ENCODE measurements at places on chromosomes 16 and 17.

GRCh38 chr17:44266402-44267164, 1.4 kb downstream of the SLC4A1 start:
- no peak for DNase-seq

DNA sequence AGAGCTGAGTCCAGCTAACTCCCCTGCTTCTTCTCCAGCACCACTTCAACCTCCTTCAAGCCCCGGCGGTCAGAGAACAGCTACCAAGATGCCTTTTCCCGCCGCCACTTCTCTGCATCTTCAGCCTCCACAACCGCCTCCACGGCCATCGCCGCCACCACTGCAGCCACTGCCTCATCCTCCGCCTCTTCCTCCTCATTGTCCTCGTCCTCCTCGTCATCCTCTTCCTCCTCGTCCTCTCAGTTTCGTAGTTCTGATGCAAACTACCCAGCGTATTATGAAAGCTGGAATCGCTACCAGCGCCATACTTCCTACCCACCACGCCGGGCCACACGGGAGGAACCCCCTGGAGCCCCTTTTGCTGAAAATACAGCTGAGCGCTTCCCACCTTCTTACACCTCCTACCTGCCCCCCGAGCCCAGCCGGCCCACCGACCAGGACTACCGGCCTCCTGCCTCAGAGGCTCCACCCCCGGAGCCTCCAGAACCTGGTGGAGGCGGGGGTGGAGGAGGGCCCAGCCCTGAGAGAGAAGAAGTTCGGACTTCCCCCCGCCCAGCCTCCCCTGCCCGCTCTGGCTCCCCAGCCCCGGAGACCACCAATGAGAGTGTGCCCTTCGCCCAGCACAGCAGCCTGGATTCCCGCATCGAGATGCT, 7.1 kb downstream of the SETD1A start:
- DNase-seq, result no peak

GRCh38 chr17:83073389-83074063, 5.9 kb upstream of the METRNL start:
- DNase-seq, result no peak

GRCh38 chr16:84315422-84315821, 20.7 kb downstream of the WFDC1 start:
- DNase-seq, result no peak

GRCh38 chr17:67107811-67108775, 63.7 kb downstream of the CACNG1 start:
- no peak for DNase-seq

DNA sequence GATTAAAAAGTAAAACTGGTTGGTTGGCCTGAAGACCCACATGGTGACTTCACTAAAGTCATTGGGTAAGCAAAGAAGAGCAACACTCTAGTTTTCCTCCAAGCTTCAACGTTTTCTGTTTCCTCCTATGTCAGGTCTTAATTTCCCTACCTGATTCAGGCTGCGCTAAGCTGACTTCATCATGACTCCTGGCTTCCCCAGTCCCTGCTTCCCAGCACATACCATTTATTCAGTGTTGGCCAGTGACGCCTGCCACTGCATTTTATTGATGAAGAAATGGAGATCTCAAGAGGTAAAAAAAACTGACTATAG, 645.3 kb downstream of the WWOX start:
- DNase-seq, result no peak

DNA sequence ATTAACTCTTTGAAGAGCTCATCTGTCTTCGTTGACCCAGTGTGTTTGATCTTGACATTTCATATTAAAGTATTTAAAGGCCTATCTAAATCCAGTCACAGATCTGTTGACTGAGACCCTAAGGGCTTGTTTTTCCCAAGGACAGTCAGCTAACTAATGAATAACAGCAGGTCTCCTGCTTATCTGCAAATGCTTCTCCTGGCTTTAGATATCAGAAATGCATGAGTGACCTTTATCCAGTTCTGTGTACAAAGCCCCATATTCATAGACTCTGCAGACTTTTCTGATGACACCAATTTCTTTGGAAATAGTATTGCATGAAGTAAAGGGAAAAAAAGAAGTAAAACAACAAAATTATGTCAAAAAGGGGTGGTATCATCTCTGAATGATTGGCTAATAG, 70.3 kb downstream of the YPEL2 start:
- no peak for DNase-seq

DNA sequence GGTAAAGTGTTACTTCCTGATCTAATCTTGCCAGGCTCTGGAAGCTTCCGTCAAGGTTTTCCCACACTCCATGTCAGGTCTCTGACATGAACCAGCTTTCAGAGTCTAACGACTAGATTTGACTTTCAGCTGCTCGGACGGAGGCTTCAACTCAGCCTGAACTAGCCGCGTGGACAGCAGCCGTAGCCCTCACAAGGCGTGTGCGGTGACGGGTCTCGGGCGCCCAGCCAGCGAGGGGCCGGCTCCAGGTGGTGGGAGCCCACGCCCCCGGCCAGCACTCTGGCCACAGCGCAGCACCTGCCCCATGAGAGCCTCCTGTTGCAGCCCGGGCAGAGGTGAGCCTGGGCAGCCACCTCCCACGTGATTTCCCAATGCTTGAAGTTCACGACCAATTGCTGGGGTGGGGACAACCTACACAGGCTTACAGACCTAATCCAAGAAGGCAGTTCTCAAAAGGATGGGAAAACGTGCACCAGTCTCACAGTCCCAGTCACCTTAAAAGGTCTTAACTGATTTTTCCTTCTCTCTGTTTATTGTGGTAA, 45.5 kb downstream of the TBC1D16 start:
- no peak for DNase-seq

- DNase-seq, result no peak
Observed at GRCh38 chr16:79597277-79598062, 3.1 kb downstream of the MAF start.

- no peak for DNase-seq
Observed at GRCh38 chr17:279776-280175, 72.8 kb downstream of the RPH3AL start.

DNA sequence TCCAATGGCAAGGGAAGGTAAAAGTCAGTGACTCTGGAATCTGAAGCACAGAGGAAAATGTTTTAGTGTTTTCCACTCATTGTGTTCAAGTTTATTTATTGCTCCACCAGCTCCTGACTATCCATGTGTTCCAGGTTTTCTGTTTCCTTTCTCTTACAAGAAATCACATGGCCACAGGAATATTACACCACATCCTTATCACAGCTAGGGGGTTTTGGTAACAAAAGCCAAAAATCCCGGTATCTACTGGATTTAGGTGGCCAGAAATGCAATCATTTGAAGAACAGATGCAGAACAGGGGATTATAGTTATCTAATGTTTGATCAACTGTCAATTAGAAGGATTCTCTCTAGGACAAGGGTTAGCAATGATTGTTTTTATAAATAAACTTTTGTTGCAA, 47.9 kb downstream of the STH start:
- no peak for DNase-seq

DNA sequence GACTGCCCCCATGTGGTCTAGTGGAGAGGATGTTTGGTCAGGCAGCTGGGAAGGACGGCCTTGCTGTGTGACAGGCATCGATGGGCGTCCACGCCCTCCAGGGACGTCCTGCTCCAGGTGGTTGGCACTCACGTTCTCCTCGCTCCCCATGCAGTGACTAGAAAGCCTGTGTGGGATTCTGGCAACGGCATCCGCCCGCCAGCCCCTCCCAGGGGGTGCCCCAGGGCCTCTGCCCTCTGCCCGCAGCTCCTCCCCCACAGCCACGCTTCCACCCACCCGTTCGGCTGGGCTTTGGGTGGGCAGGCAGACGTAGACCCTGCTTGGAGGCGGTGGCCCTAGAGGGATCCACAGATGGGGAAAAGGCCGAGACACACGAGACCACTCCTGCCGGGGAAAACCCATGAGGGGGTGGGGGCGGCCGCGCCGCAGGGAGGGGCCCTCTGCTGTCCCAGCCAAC, 4.7 kb upstream of the IL17C start:
- DNase-seq, result peak; percentile 89

DNA sequence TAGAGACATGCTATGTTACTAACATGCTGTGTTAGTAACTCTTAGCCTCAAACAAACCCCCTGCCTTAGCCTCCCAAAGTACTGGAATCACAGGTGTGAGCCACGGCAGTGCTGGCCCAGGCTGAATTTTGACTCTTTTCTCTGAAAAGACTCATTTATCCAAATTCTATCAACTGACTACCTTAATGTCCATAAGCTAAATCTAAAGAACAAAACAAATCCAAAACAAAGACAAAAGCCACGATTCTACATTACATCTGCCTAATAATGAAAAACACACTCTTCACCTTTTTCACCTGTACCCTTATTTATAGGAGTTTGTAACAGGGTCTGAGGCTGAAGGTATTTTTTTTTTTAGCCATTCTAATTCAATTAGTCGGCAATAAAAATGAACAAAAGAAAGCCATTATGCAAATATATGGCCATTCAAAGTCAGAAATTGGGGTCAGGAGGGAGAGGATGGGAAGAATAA, 432.5 kb downstream of the RBFOX1 start:
- no peak for DNase-seq

- DNase-seq, result no peak
Observed at GRCh38 chr16:51030516-51030915, 120.6 kb downstream of the SALL1 start.

DNA sequence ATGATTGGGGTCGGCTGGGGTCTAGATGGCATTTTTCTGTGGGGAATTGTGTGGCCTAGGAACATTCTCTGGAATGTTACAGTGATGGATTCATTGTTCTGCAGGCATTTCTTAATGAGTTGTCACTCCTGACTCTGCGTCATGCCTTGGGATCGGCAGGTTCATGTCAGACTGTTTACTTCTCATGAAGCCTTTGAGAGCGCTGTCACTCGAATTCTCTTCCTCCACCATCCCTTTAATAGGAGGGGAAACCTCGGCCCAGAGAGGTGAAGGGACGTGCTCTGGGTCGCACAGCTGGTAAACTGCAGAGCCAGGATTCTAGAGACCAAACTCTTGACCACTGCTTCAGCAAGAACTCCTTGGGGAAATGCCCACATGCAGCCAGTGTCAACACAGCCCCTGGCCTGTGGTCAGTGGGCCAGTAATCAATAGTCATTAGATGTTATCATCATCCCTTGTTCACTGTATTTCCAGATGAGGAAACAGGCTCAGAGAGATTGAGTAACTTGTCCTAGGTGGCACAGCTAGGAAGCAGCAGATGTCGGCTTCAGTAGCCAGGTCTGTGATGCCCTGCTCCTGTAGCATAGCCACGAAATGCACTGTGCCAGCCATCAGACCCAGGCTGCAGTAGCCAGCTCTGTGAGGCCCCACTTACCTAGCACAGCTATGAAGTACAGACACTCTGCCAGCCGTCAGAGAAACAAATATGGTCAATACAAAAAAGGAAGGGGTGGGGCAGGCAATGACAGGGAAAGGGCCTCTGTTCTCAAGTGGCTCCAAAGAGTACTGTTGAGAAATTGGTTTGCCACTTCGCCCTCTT, 259.0 kb downstream of the CPPED1 start:
- DNase-seq, result no peak

DNA sequence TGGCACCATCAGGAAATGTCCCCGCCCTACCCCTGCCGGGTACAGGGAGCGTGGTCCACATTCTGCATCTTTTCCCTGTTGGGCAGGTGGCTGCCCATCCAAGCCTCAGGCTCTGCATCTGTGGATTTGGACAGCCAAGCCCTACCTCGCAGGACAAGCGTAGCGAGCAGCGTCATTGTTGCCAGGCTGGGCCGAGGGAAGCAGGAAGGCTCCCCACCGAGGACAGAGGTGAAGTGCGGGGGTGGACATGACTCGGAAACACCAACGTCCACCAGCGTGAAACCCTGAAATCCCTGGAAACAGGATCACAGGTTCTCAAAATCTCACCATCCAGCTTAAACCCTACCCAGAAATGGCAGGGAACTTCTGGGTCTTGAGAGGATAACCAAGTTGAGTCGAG, 73.6 kb downstream of the SOCS1 start:
- DNase-seq, result no peak

DNA sequence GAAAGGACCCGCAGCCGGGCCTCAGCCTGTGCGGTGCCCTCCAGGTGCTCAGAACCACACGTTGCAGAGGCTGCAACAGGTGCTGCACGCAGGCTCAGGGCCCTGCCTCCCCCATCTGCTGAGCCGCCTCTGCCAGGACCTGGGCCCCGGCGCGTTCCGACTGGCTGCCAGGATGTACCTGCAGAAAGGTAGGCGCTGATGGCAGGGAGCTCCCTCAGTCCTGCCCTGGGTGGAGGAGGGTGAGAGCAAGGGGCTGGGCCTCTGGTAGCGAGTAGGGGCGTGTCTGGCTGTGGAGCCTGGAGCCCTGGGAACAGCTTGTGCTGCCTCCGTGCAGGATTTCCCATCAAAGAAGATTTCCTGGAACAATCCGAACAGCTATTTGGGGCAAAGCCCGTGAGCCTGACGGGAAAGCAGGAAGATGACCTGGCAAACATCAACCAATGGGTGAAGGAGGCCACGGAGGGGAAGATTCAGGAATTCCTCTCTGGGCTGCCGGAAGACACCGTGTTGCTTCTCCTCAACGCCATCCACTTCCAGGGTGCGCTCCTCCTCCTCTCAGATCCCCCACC, 4.4 kb downstream of the SERPINF2 start:
- no peak for DNase-seq

- no peak for DNase-seq
Observed at GRCh38 chr17:44780845-44781480, 22.2 kb downstream of the ADAM11 start.

DNA sequence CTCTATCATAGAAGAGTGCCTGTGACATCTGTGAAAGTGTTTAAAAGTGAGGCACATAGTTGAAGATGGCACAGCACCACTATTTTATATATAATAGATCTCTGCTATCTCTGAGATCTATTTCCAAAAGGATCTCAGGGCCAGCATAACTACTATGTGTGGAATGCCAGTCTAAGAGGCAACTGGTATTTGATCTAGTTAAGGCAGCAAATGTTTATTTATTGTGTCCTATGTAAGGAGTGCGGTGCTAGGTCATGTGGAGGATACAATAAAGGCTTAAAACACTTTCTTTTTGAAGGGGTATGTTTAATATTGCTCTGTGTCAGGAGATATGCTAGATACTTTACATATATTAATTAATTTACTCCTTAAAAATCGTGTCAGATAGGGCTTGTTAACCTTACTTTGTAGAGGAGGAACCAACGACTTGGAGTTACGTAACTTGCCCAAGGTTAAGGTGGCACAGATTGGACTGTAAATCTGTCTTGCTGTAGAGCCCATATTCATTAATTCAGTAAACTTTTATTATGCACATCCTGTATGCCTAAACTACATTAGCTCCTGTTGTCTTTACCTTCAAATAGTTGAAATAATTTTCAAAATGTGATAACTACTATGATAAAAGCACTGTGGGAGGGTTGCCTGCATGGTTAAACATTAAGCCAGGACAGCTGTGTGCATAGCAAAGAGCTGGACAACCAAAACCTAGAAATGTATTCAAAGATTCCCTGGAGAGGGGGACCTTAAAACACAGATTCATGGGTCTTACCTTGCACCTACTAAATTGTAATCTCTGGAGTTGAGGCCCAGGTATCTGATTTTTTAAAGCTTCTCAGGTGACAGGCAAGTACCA, 83.3 kb downstream of the NLK start:
- no peak for DNase-seq

- DNase-seq, result peak; percentile 28
Observed at GRCh38 chr17:40307001-40307730, 1.8 kb upstream of the RARA start.

Measured in T-helper 2 cell (primary cell).